ENCODE measurements at places on chromosomes 11 and 22. TPM values are rescaled to one million over a fixed set of nuclear protein-coding genes. Genes with fewer than 3 reads are reported as not detected.

DNA sequence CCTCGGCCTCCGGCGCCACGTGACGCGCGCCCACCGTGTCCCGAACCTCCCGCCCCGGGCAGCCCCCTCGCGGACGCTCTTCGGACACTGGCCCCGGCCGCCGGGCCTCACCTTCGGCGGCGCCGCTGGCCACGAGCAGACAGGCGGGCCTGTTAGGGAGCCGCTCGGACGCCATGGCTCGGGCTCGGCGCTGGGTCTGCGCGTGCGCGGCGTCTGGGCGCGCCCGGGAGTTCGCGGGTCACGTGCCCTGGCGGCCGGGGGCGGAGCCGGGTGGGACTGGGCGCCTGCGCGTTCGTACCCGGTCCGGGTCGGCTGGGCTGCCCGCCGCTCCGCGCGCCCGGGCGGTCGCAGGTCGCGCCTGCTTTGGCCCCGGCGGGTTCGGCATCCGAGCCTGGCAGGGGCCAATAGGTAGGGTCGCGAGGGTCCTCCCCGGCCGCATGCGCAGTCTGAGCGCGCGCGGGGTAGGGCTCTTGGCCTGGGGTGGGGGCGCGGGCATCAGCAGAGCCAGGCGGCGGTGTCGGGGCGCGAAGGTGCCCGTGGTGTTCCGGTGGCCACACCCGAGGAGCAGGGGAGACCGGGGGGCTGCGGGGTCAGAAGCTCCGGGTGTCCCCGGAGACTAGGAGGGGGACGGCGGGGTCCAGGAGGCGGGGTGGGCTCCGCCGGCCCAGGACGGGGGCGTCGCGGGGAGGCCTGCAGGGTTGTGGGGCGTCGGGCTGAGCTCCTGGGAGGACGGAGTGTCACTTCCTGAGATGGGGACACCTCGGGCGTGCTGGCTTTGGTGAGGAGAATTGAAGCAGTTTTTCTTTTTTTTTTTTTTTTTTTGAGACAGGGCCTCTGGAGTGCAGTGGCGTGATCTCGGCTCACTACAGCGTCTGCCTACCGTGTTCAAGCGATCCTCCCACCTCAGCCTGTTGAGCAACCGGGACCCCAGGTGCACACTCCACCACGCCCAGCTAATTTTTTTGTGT is at the start of gene GATD1:
Gene GATD1, minus strand, starts transcription at position 200 of the 968 bp plus-strand sequence. Its CDS starts 25 bp downstream, at position 175.
- DNase-seq = peak; percentile 93

- no peak for DNase-seq
Observed at GRCh38 chr11:85758026-85758425, 52.9 kb downstream of the SYTL2 start.

DNA sequence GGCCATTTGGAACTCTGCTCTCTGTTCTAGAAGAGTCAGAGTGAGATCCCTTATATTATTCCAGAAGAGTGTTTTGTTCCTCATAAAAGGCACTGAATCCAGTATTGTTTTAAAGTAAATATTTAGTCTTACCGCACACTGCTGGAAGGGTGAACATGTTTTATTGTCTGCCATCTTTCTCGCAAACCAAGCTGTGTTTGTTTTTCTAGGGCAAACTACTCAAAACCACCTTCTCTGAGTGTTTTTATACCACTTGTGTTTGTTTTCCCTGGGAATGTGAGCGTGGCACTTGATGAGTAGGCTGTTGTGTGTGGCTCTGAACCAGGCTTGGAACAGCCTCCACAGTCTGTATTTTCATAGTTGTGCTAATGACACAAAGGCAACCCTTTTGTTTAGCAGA is 89.8 kb downstream of the DBX1 start:
- DNase-seq = no peak

GRCh38 chr22:28474330-28474729 is 205.3 kb downstream of the TTC28 start:
- no peak for DNase-seq

DNA sequence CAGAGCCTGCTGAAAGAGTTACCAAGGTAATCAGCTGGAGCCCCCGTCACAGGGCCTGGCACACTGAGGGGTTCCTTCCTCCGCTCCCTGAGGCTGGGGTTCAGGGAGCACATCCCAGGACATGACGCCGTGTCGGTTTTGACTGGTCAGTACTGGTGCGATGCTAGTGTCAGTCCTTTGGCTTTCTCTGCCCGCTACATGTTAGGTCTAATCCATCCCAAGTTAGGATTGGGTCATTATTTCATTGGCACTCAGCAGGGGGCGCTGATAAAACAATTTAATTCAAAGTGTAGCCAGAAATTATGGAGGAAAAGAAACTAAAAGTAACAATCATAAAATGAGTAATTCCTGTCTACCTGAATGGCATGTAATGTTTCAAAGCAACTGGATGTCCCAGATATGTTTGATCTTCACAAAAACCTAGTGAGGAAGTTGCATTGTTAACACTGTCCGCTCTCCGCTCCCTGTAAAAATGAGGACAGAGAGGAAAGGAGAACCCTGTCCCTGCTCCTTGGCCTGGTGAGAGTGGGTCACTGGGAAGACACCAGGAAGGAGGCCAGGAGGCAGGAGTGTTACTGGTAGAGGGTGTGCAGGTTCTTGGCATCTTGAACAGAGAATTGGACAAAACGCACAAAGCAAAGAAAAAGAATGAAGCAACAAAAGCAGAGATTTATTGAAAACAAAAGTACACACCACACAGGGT is 27.1 kb downstream of the TSKU start:
- DNase-seq = peak; percentile 41

GRCh38 chr22:36419912-36420882 is 32.4 kb upstream of the MYH9 start:
- DNase-seq = no peak

GRCh38 chr22:31092161-31092560 is 11.0 kb downstream of the SMTN start:
- no peak for DNase-seq

DNA sequence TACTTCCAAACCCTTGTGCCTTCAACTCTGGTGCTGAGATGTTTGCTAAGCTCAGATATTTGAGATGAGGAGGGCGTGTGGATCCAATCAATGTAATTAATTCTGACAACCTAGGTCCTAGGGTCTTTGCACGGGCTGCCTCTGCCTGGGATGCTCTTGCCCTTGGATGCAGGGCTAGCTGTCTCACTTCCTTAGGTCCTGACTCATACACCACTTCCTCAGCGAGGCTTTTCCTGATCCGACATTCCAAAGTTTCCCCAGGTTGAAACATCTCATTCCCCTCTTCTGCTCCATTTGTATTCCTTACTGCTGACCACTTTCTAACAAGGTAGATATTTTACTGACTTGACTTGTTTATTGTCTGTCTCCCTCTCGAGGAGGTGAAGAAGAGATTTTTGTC is 43.0 kb upstream of the NTM start:
- no peak for DNase-seq

- DNase-seq = no peak
Observed at GRCh38 chr11:120499088-120499487, 12.5 kb upstream of the GRIK4 start.

DNA sequence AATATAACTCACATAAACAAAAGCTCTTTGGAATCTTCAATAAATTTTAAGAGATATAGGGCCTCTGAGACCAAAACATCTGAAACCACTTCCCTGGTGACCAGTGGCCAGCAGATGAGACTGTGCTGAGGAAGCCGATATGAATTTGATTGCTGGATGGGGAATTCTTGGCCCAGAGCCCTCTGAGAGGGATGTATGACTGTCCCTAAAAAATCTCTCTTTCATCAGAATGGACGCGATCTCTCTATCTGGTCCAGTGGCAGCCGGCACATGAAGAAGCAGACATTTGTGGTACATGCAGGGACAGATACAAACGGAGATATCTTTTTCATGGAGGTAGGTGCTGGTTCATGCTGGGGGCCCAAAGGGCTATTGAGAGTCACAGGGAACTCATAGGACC is 37.5 kb downstream of the MYBPC3 start:
- DNase-seq = no peak

GRCh38 chr11:107609400-107610218 is 18.7 kb downstream of the ELMOD1 start:
- DNase-seq = no peak

The OR10D3 gene
- total RNA-seq = not detected
